ENCODE measurements at places on chromosomes 13 and 19.

DNA sequence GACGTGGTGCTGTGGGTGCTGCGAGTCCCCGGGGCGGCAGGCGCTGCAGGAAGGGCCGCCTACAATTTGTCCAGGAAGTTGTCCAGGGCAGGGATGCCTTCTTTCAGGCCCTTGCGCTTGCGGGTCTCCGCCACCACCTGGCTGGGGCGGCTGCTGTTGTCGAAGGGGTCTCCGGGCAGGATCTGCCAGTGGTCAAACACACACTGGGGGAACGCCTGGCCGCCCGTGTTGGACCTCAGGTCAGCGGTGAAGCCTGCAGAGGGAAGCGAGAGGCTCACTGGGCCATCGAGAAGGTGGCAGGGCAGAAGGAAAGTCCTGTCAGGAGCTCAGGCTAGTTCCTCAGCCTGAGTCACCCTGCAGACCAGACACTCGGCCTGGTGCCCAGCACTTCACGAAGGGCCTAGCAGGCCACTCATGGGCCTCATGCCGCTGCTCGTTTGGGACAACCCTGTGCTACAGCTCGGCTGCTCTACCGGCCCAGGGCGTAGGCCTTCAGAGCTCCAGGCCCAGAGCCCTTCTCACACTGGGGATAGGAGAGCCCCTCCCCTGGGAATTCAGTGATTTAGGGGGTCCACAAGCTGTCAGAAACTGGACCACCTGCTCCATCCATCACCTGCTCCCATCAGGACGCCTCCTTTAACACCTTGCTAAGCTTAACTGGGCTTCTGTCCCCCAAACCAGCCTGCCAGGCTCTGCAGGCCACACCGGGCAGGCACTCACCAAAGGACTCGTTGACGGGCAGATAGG lies 5.8 kb upstream of the DAPK3 start:
- DNase-seq: no peak

DNA sequence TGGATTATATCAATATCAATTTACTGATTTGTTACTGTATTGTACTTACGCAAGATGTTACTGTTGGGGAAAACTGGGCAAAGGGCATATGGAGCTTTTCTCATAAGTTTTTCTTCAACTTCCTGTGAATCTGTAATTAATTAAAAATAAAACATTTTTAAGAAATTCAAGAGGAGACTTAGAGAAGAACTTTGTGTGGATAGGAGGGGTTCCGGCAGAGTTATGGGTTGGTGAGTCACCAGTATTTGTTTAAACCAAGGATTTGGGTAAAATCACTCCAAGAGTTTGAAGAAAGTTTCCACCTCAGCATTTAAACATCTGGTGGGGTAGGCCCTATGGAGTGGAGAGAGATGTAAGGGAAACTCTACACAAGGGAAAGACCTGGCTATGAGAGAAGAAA lies 379.6 kb downstream of the TSHZ3 start:
- DNase-seq: no peak

DNA sequence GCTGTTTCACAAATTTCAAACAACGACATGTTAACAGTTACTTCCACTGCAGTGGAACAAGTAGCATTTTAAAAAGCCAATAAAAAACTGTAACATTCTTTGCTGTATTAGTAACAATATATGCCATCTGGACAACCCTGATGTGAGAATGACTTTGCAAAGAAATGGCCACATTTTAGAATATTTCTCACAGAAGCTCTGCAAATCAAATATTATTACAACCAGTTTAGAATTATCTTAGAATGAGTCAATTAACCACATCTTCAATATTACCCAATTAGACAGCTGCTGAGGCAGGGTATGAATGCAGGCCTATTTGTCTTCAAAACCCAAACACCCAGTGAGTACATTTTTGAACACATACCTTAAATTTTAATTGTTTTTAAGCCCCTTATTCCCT lies 3.2 kb downstream of the ZNF699 start:
- no peak for DNase-seq

GRCh38 chr13:22161871-22162270 lies 491.0 kb downstream of the FGF9 start:
- no peak for DNase-seq

- DNase-seq: no peak
These were observed 59.8 kb upstream of the MEDAG start for GRCh38 chr13:30846311-30846710.

DNA sequence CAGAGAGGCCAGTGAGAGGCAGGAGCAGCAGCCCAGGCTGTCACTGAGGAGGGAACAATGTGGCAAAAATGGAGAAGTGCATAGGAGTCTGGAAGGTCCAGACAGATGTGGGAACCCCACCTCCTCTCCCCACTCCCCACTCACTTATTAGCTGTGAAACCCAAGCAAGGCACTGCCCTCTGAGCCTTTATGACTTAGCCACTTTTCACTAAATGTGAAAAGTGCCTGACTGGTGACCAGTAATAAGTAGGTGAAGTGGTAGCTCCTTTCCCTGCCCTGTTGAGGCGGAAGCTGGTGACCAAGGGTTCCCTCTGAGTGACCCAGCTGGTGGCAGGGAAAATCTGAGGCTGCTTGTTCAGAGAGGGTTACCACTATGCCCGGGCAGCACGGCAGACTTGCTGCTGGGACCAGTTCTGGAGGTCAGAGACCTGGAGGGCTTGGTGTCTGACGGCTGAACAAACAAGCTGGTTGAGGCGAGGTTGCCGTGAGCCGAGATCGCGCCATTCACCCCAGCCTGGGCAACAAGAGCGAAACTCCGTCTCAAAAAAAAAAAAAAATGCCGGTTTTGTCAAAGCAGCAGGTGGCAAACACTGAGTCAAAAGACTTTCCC lies 80.0 kb downstream of the ZNF429 start:
- DNase-seq: no peak

GRCh38 chr19:8214802-8215201 lies 5.6 kb downstream of the CERS4 start:
- no peak for DNase-seq

GRCh38 chr19:6312018-6312417 lies 21.4 kb downstream of the ACER1 start:
- no peak for DNase-seq

DNA sequence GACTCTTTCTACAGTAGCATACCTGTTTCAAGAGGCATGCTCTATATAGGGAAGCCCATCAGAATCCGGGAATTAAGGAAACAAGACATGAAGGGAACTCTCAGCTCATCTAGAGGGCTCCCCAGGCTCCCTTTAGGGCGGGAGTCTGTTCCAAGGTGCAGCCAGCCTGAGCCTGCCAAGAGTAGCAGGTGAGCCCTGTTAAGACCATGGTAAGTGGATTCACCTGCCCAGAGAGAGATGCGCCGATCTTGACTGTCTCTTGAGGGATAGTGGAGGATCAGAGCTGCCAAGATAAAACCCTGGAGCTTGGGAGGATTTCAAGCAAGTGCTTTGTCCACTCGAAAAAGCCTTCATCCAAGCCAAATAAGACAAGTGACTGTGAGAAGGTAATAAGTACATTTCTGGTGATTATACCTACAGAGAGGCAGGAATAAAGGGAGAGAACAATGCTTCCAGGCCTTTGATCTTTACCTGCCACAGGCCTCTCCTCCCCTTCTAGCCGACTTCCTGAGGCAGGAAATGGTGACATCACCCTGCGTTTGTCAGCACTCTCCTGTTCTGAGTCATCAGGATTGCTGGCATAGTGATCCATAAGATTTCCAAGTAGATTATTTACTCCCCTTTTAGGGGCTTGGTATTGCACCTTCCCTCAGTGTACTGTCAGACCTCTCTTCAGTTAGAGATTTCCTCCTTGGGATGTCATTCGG lies 31.5 kb downstream of the KLF5 start:
- DNase-seq: peak; percentile 81

GRCh38 chr13:86792153-86792651 lies 879.0 kb upstream of the SLITRK5 start:
- DNase-seq: no peak

DNA sequence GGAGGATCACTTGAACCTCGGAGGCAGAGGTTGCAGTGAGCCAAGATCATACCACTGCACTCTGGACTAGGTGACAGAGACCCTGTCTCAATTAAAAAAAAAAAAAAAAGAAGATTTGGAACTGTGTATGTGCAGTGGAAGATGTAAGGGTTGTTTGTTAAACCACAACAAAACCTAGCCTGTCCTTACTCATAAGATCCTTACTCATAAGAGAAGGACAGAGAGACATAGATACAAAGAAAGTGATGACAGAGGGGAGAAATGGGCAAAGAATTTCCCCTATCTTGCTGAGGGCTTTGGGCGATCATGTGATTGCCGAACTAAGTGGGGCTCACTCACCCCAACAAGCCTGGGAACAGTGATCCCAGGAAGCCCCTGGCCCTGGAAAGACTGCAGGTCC lies 7.9 kb downstream of the ITPKC start:
- DNase-seq: no peak

DNA sequence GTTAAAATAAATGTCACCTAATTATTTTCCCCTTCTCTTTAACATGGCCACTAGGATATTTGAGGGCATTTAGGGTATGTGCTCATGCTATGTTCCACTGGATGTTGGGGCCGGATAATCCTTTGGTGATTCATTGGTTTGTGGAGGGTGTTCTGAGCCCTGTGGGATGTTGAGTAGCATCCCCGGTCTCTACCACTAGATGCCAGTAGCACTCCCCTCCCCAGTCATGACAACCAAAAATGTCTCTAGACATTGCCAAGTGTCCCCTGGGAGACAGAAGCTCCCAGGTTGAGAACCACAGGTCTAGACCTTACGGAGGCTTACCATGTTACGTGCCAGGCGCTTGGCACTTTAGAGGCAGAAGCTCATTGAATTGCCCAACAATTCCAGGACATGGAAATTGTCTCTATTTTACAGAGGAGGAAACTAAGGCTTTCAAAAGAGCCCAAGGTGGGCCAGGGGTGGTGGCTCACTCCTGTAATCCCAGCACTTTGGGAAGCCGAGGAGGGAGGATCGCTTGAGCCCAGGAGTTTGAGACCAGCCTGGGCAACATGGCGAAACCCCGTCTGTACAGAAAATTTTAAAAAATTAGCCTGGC lies 14.1 kb downstream of the SHANK1 start:
- DNase-seq: no peak

DNA sequence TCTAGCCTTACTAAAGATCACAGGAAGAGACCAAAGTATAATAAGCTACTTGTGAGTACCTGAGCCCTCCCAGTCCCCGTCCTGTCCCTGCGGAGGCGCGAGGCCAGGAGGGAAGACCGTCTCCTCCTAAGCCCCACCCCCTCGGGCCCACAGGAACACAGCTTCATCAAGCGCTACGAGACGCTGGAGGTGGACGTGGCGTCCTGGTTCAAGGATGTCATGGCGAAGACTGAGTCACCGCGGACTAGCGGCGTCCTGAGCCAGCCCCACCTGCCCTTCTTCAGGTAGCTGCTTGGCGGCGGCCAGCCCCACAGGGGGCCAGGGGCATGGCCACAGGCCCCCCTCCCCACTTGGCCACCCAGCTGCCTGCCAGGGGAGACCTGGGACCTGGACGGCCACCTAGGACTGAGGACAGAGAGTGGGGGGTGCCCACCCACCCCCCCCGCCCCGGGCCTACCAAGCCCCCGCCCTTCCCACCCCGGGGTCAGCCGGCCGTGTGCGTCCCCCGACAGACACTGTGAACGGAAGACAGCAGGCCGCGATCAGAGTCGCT lies 2.4 kb upstream of the TGFBR3L start:
- DNase-seq: no peak

DNA sequence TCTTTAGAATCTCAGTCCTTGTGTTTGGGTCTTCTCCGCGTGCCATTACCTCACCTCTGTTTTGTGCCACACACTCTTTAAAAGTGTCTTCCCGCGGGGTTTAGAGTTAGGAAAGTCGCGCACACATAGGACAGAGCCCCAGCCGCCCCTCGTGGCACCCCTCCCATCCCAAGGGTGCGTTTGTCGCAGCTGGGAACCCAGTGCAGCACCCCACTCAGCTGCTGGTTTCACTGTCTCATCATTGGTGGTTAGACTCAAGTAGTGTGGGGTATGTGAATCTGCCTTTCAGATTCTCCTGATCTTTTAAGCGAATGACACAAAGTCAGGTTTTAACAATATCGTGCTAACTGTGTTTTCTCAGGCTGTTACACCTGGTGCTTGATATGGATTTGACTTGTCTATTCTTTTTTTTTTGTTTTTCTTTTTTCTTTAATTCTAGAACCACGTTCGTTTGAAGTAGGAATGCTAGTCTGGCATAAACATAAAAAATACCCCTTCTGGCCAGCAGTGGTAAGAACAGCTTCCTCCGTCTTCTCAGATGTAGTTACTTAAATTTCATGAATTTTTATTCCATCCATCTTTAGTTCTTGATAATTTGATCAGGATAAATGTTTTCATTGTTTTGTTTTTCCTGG lies 19.5 kb upstream of the NDUFS7 start:
- DNase-seq: no peak

GRCh38 chr19:56252699-56253422 lies 19.7 kb upstream of the EDDM13 start:
- peak; percentile 82 for DNase-seq

- no peak for DNase-seq
These were observed 2318.0 kb downstream of the PCDH9 start for GRCh38 chr13:64912141-64912540.

DNA sequence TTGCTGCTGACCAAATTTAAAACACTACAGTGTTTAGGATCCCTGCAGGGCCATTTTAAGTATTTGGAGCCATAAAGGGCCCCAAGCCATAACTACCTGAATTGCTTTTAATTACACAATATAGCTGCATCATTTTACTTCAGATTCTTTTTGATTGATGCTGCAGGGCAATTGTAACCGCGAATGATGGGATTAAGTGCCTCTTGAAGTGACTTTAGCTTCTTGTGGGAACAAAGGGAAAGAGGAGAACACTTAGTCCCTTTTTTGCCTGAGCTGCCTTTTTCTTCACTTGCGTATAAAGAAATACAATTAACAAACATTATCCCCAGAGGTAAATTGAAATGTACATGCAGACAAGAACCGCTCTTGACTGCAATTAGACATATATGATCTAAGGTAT lies 228.5 kb downstream of the ZIC5 start:
- DNase-seq: no peak

DNA sequence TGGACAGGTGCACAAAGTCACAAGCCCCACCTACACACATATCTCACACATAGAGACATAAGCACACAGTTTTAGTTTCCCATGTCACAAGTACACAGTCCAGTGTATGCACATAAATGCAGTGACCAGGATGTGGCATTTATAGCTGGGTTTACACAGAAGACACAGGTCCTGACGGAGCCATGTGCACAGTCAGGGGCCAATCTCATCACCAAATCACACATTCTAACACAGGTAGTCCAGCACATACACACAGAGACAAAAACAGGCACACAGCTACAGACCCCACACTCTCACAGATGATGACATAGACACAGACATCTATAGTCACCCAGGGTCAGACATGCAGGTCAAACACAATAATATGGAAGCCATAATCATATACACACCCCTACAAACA lies 2.1 kb downstream of the NUMBL start:
- DNase-seq: no peak

- DNase-seq: no peak
These were observed 9.3 kb downstream of the ZNF526 start for GRCh38 chr19:42229301-42229854.

DNA sequence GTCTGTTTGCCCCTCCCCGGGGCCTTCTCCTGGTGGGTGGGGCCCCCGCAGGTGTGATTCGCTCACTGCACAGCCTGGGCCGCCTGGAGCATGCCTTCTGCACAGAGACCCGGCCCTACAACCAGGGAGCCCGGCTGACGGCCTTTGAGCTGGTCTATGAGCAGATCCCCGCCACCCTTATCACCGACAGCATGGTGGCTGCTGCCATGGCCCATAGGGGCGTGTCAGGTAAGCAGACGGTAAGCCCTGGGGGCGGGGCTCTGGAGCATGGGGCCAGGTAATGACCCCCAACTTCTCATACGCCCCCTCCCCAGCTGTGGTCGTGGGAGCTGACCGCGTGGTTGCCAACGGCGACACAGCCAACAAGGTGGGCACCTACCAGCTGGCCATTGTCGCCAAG lies 4.2 kb downstream of the MRI1 start:
- DNase-seq: no peak
